ENCODE measurements at places on chromosomes 4 and X.
A peak's percentile ranks its signal among the peaks of the same experiment; 100 is the strongest.

DNA sequence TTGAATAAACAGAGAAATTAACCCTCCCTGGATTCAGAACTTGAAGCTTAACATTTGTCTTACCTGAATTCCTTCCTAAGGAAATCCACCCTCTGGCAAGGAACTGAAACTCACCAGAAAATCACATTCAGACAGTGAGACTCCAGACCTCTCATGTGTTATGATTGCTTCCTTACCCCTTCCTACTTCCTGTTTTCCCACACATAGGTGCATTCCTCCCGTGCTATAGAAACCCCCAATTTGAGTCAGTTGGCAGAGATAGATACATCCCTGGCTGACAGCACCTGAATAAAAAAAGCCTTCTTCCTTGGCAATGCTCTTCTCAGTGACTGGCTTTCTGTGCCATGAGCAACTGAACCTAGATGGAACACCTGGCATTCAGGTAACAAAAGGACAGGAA, 157.0 kb upstream of the SMIM31 start:
- no peak for DNase-seq

DNA sequence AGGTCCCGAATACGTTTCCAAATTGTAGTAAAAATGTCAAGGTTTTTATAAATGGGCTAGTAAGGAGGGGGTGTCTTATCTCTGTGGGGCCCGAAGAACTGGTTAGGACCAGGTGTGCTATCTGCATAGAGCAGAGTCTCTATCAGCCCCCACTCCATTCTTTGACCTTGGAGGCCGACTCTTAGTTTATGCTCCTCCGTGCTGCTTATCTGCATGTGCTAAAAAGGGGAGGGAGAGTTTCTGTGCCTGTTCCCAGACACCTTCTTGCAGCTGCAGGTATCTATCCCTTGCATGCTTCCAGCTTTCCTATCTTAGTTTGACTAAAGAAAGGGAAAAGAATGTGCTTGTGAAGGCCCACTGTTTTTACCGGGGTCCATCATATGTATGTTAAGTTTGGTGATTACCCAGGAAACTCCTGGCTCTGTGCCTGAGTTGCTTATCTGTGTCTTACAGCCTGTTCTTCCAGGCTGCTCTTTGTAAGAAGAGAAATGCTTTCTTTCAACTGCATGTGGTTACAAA, 28.6 kb upstream of the NAF1 start:
- no peak for DNase-seq

DNA sequence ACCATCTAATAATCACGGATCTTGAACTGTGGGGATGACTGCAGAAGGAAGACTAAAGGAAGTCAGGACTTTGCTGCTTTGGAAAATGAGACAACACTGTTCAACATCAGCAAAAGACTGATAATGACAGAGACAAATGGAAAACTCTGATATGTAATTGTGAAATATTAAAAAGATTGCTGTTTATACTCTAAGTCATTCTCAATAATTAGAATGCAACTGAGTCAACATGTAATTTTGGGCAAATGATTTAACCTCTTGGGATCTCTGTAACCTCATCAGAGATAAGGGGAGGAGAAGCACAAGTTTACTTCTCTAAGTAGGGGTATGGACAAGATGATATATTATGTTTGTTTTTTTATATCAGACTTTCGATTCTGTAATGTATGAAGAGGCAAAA, 121.9 kb downstream of the GASK1B start:
- DNase-seq = no peak

DNA sequence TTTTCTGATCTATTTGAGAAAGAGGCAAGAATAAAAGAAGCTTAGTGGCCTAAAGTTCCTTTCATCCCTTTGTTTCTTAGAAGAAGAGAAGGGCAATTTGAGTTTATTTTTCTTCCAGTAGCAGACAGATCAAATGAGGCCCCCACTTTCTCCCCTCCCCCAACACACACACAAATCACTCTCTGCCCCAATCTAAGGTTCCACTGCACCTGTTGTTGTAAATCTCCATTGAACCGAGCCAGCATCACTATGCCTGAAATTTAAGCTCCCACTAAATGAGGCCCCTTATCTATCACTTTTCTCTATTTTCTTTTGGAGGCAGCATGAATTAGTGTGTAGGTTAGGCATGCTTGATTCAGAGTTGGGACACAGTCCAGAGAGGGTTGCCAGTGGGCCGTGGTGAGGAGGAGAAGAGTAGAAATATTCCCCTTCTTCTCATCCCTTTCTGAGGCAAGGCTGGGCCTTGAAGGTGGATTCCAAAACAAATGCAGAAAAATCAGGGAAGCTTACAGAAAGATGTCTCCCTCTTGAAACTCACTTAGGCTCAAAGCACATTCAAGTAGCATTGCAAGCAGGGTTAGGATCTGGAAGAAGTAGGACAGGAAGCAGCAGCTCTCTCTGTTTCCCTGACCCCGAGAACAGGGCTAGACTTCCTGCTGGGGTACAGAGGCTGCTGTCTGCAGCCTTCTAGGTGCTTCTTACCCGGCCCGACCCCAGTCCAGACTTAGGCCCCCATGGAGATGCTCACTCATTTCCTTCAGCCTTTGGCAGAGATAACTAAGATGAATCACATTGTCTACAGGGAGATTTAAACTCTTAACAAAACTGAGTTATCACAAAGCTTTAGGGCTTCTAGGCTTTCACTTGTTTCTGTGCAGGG, 70.7 kb downstream of the RASL11B start:
- peak; percentile 55 for DNase-seq

DNA sequence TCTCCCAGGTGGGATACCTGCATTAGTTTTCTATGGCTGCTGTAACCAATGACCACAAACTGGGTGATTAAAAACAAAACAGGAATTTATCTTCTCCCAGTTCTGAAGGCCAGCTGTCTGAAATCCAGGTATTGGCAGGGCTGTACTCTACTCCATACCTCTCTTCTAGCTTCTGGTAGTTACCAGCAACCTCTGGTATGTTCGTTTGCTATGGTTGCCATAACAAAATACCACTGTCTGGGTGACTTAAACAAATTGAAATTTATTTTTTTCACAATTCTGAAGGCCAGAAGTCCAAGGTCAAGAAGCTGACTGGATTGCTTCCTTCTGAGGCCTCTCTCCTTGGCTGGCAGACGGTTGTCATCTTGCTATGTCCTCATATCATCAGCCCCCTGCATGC, 642.1 kb upstream of the TENM3 start:
- peak; percentile 17 for DNase-seq

DNA sequence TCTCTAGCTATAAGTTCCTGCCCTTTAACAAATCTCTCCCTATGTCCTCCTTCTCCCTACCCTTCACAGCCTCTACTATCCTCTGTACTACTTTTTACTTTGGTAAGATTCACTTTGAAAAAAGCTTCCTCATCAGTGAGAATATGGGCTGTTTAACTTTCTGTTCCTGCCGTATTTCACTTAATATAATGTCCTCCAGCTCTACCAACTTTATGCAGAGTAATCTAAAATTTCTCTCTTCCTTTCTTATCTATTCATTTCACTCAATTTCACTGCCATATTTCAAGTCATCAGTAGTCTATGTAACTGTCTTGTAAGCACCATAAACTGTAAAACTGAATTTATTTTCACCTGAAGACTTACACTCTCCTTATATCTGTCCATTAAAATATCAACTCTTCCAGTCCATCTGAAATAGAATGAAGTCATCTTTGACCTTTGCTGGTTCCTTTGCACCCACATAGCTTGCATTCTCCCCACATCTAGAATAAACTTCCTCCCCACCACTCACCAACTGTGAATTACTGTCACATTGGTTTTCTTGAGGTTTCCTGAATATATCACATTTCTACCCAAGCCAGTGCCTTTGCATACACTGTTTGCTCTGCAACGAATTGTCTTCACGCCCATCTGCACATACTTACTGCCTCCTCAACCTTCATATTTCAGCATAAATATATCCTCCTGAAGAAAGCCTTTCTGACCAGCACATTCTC, 54.6 kb downstream of the ARAP2 start:
- no peak for DNase-seq

GRCh38 chrX:132795181-132795580, 163.2 kb downstream of the HS6ST2 start:
- DNase-seq = peak; percentile 9

GRCh38 chr4:108336076-108336475, 167.3 kb upstream of the LEF1 start:
- DNase-seq = peak; percentile 68

DNA sequence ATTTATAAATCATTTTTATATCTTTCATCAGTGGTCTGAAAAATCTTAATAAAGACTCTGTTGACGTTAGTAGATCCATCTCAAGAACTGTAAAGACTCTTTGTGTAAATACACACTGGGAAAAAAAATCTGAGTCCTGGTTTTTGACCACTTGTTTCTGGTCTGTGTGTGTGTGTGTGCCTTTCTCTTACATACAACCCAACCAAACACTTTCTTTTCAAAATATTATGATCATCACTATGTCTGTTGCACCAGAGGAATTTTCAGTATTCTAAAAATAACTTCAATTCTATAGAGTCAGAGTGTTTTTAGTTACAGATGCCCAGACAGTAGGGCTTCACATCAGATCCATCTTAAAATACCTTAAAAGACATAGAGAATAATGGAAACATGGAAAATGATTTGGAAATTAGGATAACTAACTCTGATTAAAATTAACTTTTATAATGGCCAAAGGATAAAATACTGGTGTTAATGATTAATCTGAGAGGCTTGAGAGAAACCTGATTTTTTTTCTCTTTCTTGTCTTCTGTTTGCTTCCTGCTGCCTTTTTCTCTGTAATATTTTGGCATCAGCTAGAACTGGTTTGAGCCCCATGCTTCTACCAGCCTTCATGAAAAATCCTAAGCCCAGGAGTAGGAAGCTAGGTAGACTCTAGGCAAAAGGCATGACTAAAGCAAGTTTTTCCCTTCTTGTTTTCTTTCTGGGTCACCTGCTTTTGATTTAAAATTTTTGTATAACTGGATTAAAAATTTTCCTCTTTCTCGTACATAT, 99.7 kb downstream of the ATXN3L start:
- peak; percentile 57 for DNase-seq

GRCh38 chrX:107716816-107717700, 58.5 kb downstream of the TSC22D3 start:
- peak; percentile 90 for DNase-seq

DNA sequence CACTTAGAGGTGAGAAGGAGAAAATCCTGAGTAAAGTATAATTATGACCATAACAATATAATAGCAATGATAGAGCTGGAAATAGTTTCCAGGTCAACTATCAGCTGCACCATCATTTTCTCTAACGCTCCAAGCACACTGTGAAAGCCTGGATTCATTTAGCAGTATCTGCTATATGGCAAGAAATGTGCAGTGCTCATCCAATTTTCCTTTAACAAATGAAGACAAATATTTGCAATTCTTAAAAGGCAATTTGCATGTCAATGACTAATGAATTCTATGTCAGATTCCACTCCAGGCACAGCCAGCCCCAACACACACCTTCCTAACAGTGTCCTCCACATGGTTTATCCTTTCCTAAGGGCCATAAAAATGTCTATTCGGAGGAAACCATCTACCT, 12.7 kb downstream of the PRSS12 start:
- DNase-seq = no peak

GRCh38 chr4:76578002-76578560, 143.1 kb downstream of the SHROOM3 start:
- no peak for DNase-seq

DNA sequence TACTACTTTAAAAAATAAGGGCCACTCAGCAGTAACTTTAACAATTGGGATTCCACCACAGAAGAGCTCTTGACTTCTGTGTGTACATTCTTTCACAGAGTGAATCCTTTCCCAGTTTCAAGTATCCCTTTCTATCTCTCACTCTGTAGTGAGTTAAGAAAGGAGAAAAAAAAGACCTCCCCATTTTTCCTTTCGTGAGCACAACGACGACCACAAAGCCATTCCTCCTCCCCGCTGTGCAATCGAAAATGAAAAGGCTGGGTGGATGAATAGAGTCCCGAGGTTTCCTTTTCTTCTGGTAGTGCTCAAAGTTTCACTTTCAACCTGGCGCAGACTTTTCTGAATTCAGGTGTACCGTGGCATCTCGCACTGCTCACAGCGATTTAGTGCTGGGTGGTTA, 58.0 kb downstream of the TAB3 start:
- no peak for DNase-seq

DNA sequence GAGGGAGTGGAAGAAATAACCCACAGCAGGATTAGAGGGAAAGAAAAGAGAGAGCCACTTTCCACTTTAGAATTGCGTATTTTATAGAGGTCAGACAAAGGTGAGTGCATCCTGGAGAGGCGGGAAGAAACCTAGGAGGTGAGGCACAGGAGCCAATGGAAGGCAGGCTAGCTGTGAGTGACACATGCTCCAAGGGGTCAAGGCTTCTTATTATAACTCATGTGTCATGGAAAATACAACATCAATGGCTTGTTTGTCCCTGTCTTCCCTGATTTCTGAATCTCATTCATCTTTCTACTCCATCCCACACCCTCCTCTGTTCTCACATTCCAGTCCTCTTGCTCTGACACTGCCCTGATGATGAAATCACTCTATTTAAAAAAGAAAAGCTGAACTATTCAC, 14.4 kb downstream of the ANXA3 start:
- DNase-seq = peak; percentile 69

DNA sequence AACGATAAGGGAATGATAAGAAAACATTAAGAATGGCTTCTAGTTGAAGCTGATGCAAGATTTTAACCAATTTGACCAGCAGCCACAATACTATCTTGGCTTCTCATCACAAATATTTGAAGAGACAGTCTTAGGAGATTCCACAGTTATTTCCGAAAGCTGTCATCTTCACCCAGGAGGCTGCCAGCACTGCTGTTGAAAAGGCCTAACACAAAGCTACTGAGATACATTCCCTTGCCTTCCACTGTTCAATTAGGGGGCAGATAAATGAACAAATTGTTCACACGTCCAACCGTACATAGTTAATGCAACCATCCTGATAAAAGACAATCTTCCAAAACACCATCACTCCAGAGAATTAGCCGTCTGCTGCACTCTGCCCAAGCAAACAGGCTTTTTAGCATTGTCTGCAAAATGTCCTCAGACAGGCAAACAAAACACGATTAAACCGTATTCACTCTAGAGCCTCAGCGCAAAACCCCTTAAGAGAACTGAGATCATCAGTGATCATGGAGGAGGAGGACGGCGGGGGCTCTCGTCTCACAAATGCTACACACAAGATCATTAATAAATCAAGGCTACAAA, 189.8 kb upstream of the PSAPL1 start:
- no peak for DNase-seq

DNA sequence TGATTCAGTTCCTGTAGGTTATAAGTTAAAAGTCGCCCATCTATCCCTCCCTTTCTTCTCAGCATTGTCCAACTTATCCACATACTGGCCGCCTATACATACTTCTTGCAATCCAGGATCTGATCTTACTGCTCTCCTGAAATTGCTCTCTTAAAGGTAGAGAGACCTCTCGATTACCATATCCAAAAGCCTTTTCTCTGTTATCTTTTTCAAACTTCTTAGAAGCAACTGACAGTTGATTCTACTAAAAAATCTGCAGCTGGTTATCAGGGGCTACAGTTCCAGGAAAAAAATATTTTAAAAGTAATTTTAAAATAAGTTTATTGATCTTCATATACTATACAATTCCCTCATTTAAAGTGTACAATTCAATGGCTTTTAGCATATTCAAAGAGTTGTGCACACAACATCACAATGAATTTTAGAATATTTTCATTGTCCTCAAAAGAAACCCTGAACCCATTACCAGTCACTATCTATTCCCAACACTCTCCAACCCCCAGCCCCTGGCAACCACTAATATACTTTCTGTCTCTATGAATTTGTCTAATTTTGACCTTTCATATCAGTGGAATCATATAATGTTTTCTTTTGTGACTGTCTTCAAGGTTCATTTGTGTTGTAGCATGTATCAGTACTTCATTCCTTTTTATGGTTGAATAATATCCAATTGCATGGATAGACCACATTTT, 102.0 kb downstream of the HDAC8 start:
- no peak for DNase-seq
